ENCODE measurements at places on chromosomes 16 and 17.

GRCh38 chr17:59381716-59382570, 50.5 kb downstream of the YPEL2 start:
- DNase-seq, result no peak

DNA sequence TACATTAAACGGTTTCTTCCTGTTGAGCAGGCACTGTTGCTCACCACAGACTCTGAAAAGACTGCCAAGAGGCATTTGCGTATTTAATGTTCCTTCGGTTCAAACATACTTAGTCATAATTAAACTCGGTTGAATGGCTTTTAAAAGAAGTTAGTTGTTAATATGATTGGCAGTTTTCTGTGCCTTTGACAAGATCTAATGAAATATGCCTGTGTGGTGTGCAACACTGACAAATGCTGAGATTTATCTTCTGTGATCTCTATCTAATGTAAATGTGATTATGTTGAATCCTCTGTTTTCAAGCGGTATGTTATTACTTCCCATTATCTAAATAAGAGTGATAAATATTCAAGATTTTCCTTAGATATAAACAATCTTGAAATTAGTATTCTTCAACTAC, 1046.6 kb downstream of the CDH8 start:
- no peak for DNase-seq

DNA sequence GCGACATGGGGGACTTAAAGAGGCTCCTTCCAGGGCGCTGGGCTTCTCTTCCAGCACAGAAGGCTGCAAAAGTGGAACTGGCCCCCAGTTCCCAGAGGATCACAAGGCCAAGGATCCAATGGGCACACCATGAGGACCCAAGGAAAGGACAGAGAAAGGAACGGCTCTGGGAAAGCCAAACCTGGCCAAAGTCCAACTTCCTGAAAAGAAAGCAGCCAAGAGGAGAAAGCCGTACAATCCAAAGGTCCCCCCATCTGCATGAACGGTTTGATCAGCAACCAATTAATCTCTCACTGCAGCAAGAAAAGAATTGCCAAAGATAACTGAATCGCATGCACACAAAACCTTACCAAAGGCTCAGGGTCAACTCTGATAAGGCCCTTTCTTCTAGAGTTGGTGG, 19.8 kb upstream of the ICAM2 start:
- DNase-seq, result no peak

GRCh38 chr17:57855391-57856035, 5.7 kb upstream of the MRPS23 start:
- no peak for DNase-seq

DNA sequence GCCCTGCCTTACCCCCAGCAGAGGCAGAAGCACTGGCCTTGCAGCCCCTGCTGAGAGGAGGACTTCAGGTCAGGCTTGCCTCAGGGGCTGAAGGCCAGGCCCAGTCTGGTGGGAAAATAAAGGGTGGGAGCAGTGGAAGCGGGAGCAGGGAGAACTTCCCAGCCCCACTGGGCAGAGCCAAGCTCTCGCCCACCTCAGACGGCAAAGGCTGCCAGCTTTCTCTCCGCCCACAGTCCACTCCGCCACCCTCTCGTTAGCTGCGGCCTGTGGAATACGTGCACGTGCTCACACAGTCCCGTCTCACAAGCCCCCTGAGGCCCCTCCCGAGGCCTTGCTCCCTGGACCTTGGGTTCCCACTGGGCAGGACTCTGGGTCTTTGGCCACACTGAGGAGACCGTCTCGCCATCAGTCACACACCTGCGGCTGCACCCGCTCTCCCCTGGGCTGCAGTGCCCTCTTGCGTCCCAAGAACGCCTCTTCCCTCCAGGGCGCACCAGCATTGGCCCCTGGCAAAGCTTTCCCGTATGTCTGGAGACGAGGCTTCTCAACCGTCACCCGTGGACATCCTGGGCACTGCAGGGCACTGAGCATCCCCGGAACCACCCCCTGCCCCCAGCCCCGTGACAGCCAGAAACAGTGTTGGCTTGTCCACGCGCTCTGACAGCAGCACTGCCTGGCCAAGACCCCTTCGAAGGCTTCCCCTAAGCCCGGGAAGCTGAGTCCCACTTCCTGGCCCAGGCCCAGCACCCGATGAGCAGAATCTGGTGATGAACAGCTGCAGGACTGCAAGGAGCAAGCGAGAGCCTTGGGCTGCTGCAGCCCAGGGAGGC, 8.3 kb downstream of the MRPL28 start:
- peak; percentile 69 for DNase-seq

DNA sequence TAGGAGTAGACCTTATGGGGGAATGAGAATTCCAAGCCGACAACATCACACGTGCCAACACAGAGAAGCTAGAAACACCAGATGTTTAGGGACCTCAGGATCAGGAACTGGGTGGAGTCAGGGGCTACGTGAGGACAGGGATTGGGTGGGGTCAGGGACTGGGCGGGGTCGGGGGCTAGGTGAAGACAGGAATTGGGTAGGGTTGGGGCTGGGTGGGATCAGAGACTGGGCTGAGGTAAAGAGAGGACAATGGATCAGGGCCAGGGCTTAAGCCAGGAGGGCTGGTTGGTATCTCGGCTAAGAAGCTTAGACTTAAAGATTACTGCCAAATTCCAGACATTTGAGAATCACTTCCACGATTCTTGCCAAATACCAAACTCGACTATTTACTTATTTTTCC, 11.6 kb downstream of the TEKT5 start:
- DNase-seq, result no peak

DNA sequence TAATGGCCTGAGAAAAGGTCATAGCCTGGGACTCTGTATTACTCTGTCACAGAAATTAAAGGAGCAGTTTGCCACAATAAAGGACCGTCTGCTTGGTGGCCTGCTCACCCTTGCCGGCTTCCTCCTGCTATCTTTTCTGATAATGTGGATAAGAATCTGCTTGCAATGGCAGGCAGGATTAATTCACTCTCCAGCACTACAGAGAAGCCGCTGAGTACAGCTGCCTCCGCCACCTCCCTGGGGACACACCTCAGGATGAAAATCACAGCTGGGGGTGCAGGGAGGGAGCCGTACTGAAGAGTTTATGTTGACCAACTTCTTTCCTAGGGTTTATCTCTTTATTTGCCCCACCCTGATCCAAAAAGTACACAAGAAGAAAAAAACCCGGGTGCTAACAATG, 245.9 kb upstream of the RPL38 start:
- DNase-seq, result no peak

DNA sequence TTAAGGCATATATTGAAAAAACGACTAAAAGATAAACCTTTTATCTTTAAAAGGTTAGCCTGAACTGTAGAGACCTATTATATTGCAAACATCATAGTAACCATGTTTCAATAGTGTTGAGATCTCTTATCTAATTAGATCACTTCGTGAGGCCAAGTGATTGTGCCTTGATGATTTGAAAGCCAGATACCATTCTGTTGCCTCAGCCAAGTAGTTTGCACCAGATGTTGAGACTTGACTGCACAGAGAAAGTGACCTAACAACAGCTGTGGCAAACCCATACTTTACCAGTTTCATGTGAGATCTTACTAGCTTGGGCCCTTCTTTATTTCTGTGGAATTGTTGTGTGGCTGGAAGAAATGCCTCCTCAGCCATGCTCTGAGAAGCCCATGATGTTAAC, 717.3 kb downstream of the KCNJ2 start:
- DNase-seq, result no peak

- DNase-seq, result no peak
Measured at GRCh38 chr17:63842173-63842539, 329 bp downstream of the SMARCD2 start.

- no peak for DNase-seq
Measured at GRCh38 chr16:3022208-3022683, 1.5 kb downstream of the HCFC1R1 start.

DNA sequence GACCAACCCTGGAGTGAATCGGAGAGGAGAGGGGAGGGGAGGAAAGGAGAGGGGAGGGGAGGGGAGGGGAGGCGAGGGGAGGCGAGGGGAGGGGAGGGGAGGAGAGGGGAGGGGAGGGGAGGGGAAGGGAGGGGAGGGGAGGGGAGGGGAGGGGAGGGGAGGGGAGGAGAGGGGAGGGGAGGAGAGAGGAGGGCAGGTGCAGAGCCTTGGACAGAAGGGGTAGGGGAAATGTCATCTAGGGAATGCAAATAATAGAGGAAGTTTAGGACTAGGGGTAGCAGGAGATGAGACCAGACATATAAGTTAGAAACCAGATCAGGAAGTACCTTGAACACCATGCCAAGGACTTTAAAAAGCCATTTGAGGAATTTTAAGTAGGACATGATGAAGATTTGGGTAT, 119.8 kb downstream of the RBFOX3 start:
- no peak for DNase-seq

DNA sequence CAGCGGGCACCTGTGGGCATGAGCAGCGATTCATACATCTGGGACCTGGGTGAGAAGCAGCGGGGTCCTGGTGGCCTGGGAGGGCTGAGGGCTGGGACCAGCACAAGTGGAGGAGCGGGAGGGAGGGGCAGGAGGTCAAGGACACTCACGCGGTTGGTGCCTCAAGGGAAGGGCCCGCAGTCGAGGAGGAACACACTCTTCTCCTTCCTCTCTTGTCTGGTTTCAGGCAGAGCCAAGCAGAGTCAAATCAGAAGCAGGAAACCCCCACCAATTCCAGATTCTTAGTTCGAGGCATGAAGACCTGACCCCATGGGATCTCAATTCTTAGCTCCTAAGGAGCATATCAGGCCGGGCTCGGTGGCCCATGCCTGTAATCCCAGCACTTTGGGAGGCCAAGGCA, 15.7 kb downstream of the DNAI2 start:
- no peak for DNase-seq

DNA sequence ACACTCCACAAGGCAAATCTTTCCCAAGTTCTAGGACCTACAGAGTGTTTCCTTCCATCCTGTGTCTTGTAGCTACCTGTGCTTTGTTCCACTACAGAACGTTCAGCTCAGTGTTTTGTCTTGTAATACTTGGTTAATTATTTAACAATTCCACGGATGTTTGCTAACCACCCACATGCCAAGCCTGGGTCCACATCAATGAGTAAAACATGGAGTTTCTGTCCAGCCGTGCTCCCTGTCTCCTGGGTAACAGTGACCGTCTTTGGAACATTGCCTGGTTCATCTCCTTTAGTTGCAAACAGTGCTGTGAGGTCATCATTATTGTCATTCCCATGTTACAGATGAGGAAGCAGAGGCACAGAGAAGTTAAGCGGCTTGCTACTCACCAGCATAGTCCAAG, 41.3 kb downstream of the IRF8 start:
- no peak for DNase-seq

DNA sequence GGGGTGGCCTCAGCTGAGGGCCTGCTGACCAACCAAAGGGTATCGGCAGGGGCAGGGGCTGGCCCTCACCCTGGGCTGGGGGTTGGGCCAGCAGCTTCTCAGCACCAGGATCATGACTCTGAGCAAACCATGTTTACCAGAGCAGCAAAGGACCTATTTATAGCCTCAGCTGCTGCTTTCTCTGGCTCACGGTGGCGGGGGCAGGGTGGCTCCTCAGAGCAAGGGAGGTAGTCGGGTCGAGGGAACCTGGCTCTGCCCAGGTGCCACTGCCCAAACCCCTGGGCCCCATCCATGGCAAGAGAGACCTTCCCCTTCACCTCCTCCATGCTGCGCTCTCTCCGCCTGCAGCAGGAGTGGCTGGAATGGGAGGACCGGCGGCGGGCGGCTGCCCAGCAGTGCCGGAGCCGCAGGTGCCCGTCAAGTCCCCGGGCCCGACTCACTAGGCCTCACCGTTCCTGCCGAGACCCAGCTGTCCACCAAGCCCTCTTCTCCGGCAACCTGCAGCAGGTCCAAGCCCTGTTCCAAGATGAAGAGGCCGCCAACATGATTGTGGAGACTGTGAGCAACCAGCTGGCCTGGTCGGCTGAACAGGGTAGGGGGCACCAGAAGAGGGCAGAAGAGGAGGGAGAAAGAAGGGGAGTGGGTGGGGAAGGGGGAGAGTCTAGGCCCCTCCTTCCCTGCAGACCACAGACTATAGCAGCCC, at the start of gene ASB16:
ASB16 (plus strand) TSS at position 206 of the 703 bp plus-strand sequence; CDS start at position 292, 86 bp downstream.
- DNase-seq, result no peak

DNA sequence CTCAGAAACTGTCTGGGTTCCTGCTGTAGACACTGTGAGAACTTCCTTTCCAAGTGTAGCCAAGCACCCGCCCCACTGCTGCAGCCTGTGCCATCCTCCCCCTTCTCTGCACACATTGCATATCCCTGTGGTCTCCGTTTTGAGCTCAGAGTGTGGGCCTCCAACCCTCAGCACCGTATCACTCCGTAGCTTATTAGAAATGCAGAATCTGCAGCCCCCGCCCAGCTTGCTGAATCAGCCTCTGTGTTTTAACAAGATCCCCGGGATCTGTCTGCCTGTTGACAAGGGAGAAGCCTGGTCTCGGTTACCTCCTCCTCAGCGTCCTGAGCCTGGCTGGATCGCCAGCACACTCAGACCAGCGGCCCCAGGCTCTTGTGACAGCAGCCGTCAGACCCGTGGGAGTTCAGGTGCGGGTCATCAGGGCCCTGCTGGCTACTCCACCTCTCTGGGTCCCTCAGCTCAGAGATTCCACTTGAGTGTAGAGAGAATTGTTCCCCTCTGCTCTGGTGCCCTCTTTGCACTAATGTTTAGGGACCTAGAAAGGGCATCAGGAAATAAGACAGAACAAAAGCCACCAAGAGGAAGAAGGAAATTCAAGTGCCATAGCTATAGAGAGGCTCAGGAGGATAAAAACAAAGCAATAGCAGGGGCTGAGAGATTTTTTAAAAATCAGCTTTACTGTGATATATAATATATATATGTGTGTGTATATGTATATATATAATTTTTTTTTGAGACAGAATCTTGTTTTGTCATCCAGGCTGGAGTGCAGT, 92.3 kb downstream of the PITPNC1 start:
- DNase-seq, result no peak

- no peak for DNase-seq
Measured at GRCh38 chr16:59500601-59501000, 766.5 kb upstream of the GOT2 start.

DNA sequence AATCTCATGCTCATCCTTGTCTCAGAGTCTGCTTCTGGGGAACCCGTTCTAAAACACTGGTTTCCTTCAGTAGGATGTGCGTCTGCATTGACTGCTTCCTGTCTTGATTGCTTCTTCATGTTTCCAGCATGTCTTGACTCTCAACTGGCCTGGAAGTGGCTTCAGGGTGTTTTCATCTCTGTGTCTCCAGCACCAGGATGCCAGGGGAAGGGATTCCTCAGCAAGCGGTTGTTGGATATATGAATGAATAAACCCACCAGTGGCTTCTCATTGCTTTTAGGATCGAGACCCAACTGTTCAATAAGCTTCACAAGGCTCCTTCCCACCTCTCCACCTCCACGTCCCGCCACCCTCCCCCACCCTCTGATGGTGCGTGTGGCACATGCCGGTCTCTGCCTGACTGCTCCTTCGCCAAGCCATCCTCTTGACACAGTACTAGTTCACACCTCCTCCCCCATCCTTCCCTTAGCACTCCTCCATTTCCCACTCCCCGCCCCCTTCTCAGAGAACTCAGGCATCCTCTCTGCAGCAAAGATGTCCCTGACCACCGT, 14.1 kb upstream of the TNS4 start:
- no peak for DNase-seq

- no peak for DNase-seq
Measured at GRCh38 chr17:21462237-21462636, 86.1 kb downstream of the KCNJ12 start.

GRCh38 chr16:11232852-11233726, 22.9 kb downstream of the SOCS1 start:
- DNase-seq, result no peak

Measured in HEK293T (cell line).